ENCODE measurements at places on chromosomes 12 and 14.

DNA sequence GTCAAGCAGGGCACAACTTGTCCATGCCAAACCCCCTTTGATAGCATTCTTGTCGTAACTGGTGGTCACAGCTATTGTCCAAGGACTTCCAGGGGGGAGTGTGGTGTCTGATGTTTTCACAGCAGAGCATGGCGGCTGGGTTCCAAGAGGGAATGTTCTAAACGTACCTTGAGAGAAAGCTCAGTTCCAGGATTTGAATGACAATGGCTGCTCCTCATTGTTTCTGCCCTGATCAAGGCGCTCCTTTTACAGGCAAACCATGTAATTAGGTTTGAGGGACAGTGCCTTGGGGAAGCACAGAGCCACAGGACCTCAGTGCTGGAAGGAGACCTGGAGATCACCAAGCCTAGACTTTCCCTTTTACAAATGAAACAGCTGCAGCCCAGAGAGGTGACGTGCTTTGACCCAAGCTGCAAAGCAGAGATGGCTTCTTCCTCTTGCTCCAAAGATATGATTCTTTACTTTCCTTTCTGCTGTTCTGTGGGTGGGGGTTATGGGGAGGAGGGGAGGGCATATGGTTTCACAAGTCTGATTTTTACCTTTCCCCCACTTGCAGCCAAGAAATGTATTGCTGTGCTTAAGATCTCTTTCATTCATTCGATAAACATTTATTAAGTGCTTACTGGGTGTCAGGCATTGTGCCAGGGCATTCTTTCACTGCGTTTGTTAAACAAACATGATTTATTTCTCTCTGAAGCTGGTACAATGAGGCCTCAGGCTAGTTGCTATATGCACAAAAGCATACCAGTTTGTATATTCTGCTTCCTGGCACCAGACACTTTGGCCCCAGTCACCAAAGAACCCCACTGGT is 172.8 kb downstream of the KTN1 start:
- DNase-seq, result peak; percentile 85

GRCh38 chr14:29425705-29426482 is 501.8 kb downstream of the PRKD1 start:
- DNase-seq, result no peak

DNA sequence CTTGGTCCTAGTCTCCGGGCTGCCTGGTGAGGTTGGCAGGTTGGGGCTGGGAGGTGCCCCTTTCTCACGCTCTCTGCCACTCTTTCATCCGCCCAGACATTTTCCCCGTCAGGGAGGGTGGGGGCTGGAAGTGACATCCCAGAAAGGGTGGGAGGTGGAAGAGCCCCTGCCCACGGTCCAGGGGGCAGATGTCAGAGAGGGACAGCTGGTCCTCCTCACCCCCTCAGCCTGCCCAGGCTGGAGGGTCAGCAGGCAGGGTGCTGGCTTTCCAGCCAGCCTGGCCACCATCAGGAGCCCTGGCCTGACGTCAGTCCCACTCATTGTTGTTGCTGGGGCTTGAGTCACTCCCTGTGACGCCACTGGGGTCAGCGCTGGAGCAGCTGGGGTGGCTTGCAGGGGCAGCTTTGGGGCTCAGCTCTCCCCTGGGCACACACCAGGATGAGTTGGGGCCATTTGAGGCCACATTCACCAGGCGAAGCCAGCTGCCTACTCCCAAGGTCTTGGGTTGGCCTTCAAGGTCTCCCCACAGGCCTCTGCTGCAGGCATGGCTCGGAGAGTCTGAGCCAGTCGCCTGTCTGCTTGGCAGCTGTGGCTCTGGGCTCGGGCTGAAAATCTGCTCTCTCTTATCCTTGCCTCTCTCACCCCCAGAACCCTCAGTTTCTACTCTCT is 5.7 kb upstream of the ATG101 start:
- peak; percentile 70 for DNase-seq

DNA sequence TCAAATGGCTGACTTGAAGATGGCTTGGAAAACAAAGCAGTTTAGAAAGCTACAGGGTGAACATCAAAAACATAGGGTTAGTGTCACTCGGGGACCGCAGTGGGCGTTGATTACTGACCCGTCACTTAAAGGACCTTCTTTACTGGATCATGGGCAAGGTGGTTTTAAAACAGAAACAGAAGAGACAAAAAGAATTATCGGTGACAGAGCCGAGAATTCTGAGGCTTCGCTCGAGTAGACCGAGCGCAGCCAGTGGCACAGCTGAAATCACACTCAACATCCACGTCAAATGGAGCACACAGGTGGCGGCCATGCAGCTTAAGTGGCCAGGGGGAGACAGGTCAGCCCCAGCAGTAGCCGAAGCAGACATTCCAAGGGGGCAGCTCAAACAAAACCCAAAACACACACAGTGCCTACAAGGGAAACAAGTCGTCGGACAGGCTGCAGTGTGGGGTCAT is 17.3 kb downstream of the SNRNP35 start:
- DNase-seq, result no peak

GRCh38 chr14:87816416-87816815 is 176.6 kb downstream of the GALC start:
- no peak for DNase-seq

- no peak for DNase-seq
These were observed 220.2 kb downstream of the SLC41A2 start for GRCh38 chr12:104737791-104738301.

DNA sequence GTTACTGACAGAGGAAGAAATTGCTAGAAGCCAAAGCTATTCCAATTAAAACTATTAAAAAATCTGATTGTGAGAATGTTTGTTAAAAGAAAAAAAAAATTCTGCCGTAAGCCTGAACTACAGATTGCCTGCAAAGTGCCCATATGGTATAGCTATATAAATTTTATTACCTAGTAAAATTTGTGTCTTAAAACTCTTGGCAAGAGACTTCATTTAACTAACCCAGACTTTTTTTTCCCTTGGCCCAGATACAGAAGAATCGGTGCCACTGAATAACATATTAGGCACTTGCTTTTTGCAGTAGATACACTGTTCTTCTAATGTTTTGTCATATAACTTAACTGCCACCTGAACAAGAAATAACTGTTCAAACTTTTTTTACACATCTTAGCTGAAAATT is 125.5 kb downstream of the RPS29 start:
- DNase-seq, result no peak

DNA sequence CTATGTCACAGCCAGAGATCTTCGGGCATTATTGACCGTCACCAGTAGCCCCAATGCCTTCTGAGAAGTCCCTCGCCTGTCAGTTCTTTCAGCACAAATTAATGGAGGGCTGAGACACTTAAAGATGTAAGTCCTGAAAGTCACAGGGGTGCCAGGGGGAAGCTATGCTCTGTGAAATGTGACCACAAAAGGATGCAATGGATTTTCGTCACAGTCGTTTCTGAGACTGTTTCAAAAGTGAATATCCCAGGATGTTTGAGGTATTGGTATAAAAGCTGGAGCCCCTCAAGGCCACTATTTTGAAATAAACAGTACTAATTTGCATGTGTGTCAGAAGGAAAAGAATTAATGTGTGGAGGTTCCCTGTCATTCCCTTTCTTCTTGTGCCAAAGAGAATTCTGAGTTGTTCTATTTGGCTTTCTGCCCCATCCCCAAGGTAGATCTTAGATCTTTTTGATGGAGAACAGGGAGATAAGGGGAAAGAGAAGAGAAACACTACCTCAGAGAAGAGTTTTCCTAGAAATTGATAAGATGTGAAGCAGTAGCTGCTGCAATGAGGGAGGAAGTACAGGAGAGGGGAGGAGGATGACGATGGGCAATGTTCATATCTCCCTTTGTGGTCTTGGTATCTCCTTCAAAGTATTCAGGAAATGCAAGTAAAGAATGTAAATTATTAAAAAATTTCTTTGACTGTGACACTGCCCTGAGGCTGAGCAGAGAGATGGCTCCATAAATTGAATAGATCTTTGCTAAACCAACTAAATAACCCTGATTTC is 101.8 kb upstream of the NAP1L1 start:
- DNase-seq, result no peak

DNA sequence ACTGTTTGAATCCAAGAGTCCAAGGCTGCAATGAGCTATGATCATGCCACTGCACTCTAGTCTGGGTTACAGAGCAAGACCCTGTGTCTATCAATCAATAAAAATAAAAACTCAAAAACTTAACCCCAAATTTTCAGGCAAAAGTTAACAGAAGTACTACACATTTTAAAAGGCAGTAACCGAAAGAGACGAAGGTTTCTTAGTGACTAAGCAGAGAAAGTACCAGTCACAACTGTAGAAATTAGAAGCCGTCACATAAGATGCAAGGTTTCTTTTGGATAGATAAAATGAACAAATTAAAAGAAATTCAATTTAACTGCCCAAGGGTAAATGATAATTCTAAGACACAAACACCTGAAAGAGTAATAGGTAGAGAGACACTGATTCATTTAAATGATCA is 103.5 kb downstream of the MED13L start:
- DNase-seq, result no peak

Measured in A549 (cell line).